ENCODE measurements at places on chromosomes 2 and 18.

DNA sequence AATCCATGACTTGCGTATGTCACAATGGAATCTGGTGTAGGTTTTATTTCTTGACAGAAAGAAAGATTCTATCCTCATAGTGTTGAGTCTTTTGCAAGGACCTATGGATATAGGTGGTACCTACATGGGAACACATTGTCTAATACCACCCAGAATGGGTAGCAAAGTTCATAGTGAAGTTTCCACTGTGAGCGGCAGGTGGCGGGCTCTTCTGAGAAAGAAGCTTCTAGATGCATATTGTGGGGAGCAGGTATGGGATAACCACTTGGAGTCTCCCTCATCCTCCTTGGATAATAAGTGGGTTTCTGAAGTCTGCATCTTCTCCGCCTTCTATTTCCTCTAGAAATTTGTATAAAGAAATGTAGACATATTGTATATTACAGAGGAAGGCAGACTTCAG is 44.9 kb downstream of the LINC00305 start:
- no peak for DNase-seq

DNA sequence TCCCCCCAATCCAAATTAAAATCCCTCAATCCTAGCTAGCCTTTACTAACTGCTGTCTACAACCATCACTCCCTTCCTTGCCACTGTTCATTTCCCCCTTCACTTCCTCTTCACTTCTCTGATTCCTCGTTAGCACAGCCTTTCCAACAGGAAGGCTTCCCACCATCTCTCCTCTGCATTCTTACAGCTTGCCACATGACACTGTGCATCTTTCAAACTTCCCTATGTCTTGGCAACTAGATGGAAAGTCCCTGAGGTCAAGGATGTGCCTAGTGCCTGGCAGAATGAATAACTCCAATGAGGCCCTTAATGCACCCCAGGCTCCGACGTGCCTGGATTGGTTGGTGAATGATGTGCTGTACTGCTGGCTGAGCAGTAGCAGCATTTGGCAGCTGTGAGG is 15.2 kb downstream of the SAP130 start:
- no peak for DNase-seq

GRCh38 chr2:226439337-226439736 is 360.3 kb downstream of the IRS1 start:
- no peak for DNase-seq

GRCh38 chr2:140679752-140680151 is 1451.1 kb downstream of the LRP1B start:
- no peak for DNase-seq

DNA sequence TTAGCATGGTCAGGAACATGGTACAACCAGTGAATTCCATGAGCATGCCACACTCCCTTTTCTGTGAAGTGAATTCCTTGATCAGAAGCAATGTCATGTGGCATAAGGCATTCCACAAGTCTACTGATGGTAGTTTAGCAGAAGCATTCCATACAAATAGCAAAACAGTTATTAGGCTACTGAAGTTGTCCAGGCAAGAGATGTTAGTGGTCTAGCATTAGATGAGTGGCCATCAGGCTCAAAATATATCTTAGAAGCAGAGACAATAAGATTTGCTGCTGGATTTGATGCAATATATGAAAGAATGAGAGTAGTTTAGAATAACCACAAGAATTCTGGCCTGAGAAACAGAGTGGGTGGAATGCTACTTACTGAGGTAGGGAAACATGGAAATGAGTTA is 355.3 kb upstream of the NRXN1 start:
- DNase-seq = no peak

GRCh38 chr2:33104726-33105125 is 158.0 kb downstream of the LTBP1 start:
- no peak for DNase-seq

DNA sequence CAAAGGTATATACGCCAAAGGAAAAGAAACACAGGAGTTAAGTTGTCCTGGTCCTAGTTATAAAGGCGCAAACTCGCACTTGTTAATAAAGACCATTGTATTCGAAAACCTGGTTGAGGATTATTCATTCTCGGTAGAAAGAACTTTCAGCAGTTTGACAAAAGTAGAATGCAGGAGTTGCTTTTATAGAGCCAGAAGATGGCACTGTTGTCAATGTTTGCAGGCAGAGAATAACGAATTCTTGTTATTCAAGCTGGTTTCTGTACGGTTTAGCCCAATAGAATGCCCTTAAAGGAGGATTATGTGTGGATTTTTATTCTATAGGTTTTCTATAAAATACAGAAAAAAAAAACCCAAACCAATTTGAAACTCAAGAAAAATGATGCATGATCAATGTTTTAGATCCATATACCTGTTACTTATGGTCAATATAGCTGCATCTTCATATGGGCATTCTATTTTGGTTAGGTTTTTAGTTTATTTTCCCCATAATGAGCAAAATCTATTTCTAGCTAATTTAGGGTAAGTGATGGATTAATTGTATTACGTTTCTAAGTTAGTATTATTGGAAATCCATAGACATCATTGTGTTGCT is 510.3 kb downstream of the PLCL1 start:
- DNase-seq = no peak

GRCh38 chr2:143399631-143400069 is 270.4 kb downstream of the ARHGAP15 start:
- DNase-seq = no peak

DNA sequence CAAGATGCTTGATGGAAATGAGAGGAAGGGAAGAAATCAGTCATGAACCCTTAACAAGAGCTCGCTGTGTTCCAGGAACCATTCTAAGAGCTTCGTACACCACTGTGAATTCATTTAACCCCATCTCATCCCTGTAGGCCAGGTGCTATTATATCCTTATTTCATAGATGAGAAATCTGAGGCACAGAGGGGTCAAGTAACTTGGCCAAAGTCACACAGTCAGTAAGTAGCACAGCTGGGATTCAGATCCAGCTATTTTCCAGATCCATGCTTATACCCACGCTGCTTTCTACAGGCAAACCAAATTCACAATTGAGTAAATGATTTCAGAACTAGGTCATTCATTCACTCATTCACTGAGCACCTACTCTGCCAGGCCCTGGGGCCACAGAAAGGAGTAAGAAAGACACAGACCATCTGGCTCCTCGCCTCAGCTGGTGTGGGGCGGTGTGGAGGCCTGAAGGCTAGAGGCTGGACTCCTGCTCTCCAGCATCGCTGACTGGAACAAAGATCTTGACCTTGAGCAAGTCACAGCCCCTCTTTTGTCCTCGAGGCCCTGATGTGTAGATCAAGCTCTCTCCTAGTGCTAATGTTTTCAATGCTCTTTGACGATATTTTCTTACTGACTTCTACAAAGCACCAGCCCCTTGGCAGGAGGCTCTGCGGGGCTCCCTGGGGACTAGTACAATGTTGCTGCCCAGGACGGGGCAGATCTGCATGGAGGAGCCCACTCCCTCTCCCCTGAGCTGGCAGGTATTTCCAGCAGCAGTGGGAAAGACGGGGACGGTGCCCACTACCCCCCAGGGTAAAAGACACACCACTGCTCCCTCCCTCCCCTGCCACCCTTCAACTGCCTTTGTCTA is 26.5 kb downstream of the STEAP3 start:
- peak; percentile 31 for DNase-seq

GRCh38 chr2:182716650-182716979 is 558 bp downstream of the DNAJC10 start:
- no peak for DNase-seq

- DNase-seq = no peak
Observed at GRCh38 chr18:77967791-77968190, 718.1 kb downstream of the GALR1 start.

GRCh38 chr2:25831746-25832449 is 46.4 kb downstream of the ASXL2 start:
- no peak for DNase-seq

GRCh38 chr2:240639566-240639965 is 14.3 kb downstream of the GPR35 start:
- DNase-seq = no peak

DNA sequence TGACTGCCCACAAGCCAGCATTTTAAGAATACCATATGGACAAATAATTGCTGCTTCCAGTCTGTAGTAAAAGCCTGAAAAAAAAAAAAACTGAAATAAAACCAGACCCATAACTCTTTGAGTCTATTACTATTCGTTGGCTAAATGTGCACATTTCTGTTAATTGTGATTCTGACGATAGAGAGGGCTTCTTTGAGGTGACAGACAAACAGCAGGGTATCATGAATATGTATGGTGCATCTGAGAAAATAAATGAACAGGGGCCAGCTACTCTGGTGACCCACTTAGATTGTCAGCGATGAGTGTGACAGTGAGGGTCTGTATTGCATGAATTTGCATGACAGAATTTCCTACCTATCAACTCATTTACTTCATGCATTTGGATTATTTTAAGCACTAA is 427.8 kb upstream of the SOX11 start:
- no peak for DNase-seq

DNA sequence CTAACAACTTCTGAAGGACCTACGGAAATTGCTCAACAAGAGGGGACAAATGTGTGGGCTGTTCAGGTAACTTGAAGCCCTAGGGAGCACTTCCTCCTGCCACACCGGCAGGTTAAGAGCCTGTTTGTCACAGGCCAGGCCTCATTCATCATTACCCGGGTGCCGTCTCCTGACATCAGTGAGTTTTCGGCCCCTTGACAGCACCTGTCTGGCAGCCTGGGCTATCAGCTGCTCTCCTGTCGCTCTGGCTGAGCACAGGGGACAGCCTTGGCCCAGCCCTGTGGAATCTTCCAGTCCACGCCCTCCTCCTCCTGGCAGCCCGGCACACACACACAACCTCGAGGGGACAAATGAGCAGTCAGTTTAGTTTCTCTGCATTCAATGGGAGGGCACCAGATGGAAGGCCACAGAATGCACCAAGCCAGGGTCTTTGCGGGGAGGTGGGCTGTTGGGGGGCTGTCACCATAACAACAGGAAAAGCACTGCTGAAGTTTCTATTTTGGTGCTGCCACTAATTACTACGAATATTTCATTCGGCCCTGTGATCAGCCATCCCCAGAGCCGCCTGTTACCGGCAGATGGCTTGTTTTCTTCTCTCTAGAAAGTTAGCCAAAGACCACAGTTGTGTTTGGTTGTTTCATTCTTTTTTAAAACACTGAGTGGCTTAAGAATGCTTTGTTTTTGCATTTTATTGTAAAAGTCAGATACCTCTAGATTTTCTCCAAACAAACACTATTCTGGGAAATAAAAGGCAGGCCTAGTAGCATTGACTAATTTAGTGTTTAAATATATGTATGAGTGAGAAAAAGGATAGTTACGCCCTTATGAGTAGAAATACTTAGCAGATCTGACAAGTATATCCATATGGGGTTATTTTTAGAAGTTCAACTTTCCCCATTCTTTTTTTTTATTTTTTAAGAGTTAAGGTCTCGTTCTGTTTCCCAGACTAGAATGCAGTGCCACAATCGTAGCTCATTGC is 189.9 kb upstream of the NDUFV2 start:
- no peak for DNase-seq

DNA sequence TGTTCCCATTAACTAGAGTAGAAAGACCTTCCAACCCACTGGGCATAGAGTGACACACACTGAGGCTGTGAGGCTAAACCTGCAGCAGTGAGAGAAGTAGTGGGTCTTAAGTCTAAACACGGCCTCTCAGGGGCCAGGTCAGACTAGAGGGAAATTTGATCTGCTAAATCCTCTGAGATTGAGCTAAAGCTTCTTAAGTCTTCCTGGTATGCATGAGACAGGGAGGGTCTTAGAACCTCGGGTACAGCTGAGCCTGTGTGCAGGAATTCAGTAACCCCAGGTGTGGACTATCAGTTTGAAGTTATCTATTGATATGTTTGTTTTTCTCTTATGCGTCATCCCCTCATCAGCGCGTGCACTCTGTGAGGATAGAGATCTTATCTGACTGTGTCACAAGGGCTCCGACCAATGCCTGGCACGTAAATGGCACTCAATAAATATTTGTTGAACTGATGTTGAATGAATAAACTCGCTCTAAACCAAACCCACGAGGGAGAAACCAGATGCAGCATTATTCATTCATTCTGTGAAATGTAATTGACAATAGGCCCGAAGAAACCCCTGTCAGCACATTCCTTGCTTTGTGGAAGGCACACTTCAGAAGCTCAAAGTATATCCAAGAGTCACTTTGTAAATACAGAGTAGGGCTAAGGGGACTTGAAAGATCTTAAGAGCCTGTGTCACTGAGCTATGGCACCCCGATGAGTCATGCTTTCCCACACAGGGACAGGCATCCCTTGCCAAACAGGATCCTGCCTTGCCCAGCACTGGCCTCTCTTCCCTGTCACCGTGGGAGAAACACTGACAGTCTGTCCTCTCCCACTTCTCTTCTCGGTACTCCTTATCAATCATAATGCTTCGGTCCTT is 21.7 kb upstream of the RAB10 start:
- peak; percentile 4 for DNase-seq

- no peak for DNase-seq
Observed at GRCh38 chr2:42602218-42602875, 33.9 kb downstream of the MTA3 start.

GRCh38 chr2:53127061-53127650 is 640.4 kb upstream of the CHAC2 start:
- DNase-seq = no peak

DNA sequence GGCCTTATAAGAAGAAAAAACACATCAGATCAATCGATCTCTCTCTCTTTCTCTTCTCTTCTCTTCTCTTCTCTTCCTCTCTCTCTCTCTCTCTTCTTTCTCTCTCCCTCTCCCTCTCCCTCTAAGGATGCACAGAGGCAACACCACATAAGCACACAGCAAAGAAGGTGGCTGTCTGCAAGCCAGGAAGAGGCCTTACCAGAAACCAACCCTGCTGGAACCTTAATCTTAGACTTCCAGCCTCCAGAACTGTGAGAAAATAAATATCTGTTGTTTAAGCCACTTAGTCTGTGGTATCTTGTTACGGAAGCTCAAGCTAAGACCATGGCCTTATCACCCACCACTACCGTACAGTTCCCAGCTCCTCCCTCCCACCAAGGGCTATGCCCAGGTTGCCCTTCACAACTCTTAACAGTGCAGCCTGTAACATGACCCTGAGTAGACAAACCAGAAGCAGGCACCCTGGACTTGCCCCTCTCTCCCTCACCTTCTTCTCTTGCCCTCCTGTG is 25.2 kb upstream of the TMEM237 start:
- DNase-seq = no peak

GRCh38 chr18:37362158-37362890 is 203.3 kb downstream of the CELF4 start:
- peak; percentile 32 for DNase-seq

GRCh38 chr2:95759481-95760246 is 167.9 kb downstream of the TRIM43 start:
- DNase-seq = no peak

- DNase-seq = no peak
Observed at GRCh38 chr2:170076189-170076588, 101.8 kb upstream of the MYO3B start.

GRCh38 chr2:65121-65520 is 18.8 kb upstream of the FAM110C start:
- DNase-seq = no peak

- DNase-seq = no peak
Observed at GRCh38 chr2:177074099-177074710, 138.4 kb upstream of the HNRNPA3 start.

- no peak for DNase-seq
Observed at GRCh38 chr2:82852787-82853186, 1606.3 kb downstream of the SUCLG1 start.

GRCh38 chr2:102523651-102524050 is 50.6 kb downstream of the SLC9A4 start:
- DNase-seq = no peak
